ENCODE measurements at places on chromosomes 2 and 18.

GRCh38 chr18:55897091-55897689 lies 309.2 kb upstream of the TCF4 start:
- DNase-seq: no peak

DNA sequence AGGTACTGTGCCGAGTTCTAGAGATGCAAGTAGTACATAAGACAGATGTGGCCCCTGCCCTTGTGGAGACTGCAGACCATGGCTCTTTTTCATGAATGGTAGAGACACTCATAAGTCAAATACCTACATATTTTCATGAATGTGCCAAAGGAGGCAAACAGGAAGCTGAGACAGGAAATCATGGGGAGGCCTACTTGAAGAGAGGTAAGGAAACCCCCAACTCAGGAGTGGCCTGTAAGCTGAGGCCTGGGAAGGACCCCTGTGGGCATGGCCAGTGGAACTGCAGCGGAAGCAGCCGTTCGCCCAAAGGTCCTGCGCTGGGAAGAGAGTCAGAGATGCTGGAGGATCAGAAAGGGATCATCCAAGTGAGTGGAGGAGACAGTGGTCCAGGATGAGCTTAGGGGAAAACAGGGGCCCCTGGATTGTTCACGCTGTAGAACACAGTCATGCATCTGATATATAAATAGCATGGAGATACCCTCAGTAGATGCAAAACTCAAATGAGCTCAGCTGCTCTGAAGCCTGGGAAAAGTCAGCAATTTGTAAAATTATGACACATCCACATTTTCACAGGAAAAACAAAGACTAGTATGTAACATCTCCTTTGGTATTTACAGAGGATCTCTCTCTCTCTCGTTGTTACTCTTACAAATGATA lies 228.9 kb downstream of the NEDD4L start:
- DNase-seq: no peak

GRCh38 chr2:139864821-139865302 lies 1084.7 kb upstream of the NXPH2 start:
- DNase-seq: no peak

GRCh38 chr2:40041422-40042382 lies 262.6 kb upstream of the THUMPD2 start:
- no peak for DNase-seq

- DNase-seq: no peak
Measured at GRCh38 chr2:12603781-12604295, 112.9 kb upstream of the TRIB2 start.

DNA sequence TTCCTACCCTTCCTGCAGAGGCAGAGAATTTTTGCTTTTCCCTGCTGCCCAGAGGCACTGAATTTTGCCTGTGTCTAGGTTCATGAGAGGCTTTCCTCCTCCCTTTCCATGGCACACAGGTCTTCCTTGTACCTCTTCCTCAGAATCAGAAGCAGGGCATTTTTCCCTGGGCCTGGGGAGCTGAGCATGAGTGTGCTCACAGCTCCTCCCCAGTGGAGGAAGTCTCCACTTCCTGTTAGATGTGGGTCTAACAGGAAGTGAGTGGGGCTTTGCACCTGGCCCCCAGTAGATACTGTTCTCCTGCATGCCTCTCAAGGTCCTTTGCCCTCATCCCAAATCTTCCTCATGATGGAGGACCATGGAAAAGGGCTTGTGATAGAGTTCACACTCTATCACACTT lies 297.2 kb upstream of the FIGN start:
- DNase-seq: no peak

- DNase-seq: peak; percentile 86
Measured at GRCh38 chr2:234861841-234862735, 89.7 kb upstream of the SH3BP4 start.

Data from testis (tissue), 5 donors.